ENCODE measurements at places on chromosomes 2 and 18. TPM values are rescaled to one million over a fixed set of nuclear protein-coding genes. Genes with fewer than 3 reads are reported as not detected.

DNA sequence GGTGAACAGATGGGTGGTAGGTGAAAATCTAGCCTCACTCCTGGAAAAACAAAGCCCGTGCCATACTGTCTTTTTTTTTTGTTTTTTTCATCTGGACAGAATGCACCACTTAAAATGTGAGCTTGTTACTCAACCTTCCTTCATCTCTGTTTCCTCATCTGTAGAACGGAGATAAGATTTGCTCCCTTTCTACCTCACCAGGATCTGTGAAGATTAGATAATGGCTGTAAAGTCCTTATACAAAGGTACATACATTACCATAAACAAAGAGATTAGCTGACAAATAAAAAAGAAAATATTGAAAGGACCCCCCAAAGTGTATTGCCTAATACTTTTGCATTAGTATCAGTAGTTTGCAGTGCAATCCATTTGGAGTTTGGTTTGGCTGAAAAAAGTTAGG lies 75.4 kb upstream of the ZEB2 start:
- DNase-seq = no peak

DNA sequence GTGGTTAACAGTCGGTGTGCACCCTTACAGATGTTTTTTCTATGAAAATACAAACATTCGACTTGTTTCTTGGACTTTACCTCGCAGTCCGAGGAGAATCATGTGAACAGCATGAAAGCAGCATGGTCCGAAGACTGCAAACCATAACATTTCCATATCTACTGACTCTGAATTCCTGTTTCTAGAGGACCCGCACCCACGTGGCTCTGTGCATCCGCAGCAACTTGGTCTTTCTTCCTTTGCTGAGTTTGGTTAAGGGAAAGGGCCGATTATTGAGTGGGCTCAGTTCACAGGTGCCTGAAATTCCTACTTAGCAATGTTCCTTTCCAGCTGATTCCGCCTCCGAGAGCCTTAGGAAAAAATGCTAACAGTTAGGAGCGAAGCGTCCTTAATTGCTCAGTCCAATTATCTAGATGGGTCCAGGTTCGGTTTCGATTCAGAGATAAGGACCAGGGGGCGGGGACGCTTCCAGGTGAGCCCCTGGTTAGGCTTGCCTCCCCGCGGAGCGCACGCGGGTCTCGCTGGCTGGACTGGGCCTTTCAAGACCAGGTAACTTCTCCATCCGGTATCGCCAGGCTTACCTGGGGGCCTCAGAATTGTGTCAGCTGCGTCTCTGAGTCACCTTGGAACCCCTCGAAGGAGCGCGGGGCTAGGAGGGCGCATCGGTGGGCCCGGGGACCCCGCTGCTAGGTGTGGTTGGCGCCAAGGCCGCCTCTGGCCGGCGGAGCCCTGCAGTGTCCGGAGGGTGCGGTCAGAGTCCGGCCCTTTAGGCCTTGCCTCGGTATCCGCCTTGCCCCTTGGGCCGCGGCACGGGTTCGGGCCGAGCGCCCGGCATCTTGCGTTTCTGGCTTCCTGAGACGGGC lies 1.1 kb upstream of the B3GNT2 start:
- DNase-seq = no peak

- peak; percentile 89 for DNase-seq
Observed at GRCh38 chr2:48448274-48449061, 81.5 kb upstream of the STON1 start.

Gene DPP10
- total RNA-seq = 0.32 TPM

GRCh38 chr18:27605107-27605834 lies 420.2 kb upstream of the CHST9 start:
- peak; percentile 72 for DNase-seq

- DNase-seq = peak; percentile 58
Observed at GRCh38 chr2:234288974-234289455, 207.9 kb downstream of the ARL4C start.

Gene TEX44
- total RNA-seq = not detected

- no peak for DNase-seq
Observed at GRCh38 chr2:216147172-216148131, 38.3 kb downstream of the XRCC5 start.

DNA sequence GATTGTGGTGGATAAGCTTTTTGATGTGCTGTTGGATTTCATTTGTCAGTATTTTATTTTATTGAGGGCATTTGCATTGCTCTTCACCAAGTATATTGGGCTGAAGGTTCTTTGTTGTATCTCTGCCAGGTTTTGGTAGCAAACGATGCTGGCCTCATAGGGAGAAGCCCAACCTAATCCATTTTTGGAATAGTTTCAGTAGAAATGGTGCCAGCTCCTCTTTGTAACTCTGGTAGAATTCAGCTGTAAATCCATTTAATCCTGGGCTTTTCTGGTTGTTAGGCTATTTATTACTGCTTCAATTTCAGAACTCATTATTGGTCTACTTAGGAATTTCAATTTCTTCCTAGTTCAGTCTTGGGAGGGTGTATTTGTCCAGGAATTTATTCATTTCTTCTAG lies 309.8 kb upstream of the SETBP1 start:
- DNase-seq = no peak

Gene SIX3
- not detected for total RNA-seq

- DNase-seq = no peak
Observed at GRCh38 chr2:98828793-98829371, 98.0 kb upstream of the MGAT4A start.

Gene PHLPP1
- 6.8 TPM for total RNA-seq

Gene BCL11A
- total RNA-seq = 0.43 TPM

Gene UBE2F
- 49.3 TPM for total RNA-seq

Gene EMILIN1
- total RNA-seq = 160 TPM

DNA sequence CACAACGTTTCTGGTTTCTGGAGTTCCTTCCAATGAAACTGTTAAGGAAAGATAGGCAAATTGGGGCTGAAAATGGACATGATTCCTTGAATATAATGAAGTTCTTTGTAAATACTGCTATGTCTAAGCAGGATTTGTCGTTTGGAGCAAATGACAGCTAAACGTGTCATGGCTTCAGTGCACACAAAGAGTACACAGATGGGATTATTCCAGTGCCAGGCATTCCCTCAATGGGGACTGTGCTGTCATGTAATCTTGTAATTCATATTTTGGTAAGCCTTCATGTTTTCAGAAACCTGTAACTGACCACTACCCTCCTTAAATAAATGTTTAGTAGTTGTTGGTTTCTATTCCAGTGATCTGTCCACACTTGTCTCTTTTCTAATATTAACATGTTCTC lies 404.7 kb upstream of the CDH7 start:
- DNase-seq = no peak

All from fibroblast of villous mesenchyme (primary cell).